ENCODE measurements at places on chromosomes 16 and 17.

- peak; percentile 12 for DNase-seq
Measured at GRCh38 chr16:68079626-68080344, 5.4 kb upstream of the NFATC3 start.

DNA sequence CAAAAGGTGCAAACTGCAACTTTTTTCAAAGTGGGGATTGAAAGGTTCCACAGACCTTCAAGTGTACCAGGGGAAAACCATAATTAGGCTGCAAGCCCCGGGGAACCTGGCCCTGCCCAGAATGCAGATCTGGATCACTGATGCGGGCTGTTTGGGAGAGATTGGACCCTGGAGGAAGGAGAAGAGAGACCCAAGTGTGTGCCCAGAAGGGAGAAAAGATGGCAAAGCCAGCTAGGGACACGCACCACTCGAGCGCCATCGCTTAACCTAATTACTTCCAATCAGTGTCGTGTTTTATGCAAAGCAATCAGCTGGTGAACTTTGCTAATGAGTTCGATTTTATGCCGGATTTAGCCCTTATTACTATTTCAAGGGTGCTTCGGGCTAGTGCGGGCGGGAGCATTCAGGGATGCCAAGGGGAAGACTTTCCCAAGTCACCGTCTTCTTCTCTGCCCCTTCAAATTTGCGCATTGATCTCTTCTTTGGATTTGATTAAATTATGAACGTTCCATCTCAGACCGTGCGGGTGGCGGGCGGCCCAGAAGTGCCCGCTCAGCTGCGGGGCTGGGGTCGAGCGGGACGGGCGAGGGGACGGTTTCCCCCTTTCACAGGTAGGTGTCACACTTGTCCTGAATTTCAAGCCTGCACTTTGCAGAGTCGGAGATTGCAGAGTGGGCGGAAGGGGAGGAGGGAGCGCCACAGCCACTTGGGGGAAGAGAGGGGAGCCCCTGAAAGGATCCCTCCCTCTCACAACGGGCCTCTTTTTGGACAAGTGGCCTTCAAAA lies 4.0 kb downstream of the IRX5 start:
- DNase-seq = no peak

GRCh38 chr16:75271441-75272096 lies 20.1 kb upstream of the BCAR1 start:
- DNase-seq = no peak

- DNase-seq = peak; percentile 98
Measured at GRCh38 chr16:84836234-84836647, 16.5 kb downstream of the CRISPLD2 start.

DNA sequence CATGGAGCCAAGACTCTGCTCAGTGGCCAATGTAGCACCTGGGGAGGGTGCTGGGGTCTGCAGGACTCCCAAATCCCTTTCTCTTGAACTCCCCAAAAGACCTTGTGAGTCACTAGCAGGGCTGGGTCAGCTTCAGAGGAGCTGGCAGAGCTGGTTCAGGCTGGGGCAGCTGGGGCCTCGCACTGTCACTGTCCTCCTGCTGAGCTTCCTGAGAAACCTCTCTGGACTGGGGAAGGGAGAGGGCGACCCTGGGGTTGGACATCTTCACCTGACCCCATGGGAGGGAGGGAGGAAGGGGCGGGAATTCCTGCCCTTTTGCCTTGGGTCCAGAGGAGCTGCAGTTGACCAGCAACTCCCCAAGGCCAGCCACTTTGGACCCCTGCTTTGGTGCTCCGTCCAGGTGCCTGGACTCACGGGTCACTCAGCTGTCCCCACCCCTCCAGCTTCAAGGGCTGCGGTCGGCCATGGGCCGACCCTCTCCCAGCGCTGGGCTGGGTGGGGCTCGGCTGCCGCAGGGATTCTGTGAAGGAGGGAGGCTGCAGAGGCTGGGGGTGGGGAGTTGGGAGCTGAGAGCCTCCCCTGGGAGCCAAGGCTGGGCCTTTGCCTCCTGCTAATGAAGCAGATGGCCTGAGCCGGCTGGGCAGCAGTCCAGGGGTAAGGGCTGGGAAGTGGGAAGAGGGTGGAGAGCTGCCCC lies 9.2 kb downstream of the FMNL1 start:
- no peak for DNase-seq

GRCh38 chr16:83928341-83929055 lies 24.5 kb upstream of the OSGIN1 start:
- peak; percentile 3 for DNase-seq

Measured in kidney glomerular epithelial cell (primary cell).